ENCODE measurements at places on chromosomes 2 and 18.

GRCh38 chr18:79151191-79151590 lies 82.0 kb downstream of the ATP9B start:
- no peak for DNase-seq

- DNase-seq: no peak
Observed at GRCh38 chr2:122481244-122481622, 725.8 kb downstream of the TSN start.

DNA sequence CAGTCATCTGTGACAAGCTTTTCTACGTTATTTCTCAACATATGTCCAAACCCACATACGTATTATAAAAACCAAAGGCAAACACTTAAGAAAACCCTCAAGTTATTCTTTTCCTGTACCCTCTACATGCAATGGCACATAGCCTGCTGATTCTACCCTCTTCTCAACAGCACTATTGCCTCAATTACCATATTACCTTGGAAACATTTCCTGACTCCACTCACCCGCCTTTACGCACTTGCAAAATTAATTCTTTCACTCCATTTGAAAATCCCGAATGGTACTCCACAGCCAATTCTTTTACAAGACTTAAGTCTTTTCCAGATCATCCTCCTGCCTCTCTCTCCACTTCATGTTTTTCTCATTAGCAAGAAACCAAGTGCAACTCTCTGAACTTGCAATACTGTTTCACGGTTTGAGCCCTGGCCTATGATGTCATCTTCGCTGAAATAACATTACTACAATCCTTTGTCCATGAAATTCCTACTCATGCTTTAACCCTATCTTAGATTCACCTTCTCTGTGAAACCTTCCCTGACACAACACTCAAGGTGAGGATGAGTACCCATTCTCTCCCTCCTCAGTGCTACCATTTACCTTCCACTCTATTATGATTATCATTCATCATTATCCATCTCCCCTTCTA lies 29.0 kb downstream of the SESTD1 start:
- no peak for DNase-seq

GRCh38 chr2:229752970-229753729 lies 38.8 kb upstream of the DNER start:
- DNase-seq: no peak

GRCh38 chr18:45938488-45938935 lies 28.6 kb downstream of the EPG5 start:
- no peak for DNase-seq

GRCh38 chr2:162126111-162126519 lies 25.9 kb downstream of the GCG start:
- no peak for DNase-seq

DNA sequence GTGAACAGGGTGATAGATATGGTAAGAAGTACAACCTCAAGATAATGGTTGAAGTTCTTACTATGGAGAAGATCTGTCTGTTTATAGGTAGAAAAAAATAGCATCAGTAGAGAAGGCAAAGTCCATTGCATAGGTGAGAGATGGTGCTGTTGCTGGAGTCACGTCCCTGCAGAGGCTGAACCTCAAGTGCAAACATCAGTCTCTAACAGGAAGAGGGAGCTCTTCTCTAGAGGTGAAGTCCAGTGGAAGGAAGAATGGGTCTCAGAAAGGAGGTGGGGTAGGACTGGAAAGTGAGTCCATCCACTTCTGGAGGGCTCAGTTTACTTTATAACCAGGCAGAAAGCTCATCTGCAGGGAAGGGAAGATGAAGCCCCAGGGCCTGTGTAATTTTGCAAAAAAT lies 337.7 kb downstream of the MEIS1 start:
- no peak for DNase-seq

DNA sequence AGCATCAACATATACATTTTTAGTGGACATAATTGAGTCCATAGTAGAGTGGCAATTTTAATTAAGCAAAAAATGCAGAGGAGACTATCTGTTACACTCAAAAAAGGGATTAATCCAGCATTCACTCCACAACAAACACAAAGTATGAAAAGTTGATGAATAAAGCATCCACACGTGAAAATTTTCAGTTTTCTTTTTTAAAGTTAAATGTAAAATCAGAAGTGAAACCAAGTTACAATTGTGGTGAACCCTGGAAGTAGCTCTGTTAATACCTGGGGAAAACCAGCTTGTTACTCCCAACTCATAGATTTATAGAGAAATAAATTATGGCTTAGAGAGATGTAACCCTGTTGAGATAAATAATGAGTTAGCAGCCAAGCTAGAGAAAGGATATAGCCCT lies 807.8 kb downstream of the TRIB2 start:
- DNase-seq: no peak

DNA sequence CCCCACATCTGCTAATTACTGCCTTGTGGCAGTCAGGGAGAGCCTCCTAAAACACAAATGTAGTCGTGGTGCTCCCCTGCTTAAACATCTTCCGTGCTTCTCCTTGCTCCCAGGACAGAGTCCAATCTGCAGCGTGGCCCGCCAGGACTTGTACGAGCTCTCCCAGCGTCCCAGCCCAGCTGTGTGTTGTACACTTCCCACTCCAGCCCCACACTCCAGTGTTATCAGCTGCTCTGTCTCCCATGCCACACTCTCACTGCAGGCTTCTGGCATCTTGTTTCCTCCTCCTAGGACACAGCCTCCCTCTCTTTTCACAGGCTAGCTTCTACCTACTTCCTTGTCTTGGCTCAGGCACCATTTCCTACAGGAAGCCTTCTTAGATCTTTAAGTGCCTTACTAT lies 199.4 kb downstream of the ALPK2 start:
- DNase-seq: no peak

DNA sequence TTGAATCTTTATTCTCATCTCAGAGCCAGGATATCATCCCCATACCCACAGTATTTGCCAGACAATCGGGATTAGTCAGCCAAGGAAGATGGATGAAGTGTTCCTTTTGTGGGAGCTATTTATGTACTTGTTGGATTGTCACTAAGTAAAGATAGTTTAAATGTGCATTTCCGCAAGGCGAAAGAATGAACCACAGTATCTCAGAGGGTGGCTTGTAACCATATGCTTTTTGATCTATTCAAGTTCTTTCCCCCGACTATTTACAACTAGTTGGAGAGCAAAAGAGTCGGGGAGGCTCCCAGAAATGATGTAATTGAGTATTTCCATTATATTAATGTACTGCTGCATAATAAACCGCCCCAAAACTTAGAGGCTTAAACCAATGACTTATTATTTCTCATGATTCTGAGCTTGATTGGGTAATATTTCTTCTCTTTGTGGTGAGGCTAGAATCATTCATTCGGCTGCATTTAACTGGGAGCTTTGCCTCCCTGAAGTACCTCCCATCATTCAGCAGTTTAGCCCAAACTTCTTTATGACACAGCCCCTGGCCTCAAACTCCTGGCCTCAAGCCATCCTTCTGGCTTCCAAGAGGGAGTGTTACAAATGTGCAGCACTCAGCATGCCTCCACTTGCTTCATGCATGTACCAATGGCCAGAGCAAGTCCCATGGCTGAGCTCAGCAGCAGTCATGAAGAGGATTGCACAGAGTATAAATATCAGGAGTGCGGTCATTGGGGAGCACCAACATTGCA lies 423.7 kb downstream of the METTL4 start:
- no peak for DNase-seq

DNA sequence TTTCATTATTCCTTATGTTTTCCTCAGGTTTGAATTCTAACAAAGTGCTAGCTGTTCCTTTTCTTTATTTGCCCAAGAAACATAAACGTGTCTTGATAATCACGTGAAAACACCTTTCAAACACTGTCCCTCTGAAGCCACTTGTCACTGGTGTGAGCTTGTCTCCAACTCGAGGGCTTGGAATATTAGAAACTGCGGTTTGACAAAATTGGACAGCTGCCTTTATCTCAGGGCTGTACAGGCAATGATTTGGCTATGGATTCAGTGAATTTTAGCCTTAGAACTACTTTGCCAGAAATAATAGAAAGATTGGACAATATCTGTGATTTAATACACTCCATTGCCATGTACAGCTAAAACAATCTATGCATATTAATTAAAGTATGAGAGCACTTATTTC lies 763.0 kb upstream of the ACVR2A start:
- DNase-seq: no peak

GRCh38 chr2:105425936-105426625 lies 27.2 kb upstream of the FHL2 start:
- DNase-seq: no peak

DNA sequence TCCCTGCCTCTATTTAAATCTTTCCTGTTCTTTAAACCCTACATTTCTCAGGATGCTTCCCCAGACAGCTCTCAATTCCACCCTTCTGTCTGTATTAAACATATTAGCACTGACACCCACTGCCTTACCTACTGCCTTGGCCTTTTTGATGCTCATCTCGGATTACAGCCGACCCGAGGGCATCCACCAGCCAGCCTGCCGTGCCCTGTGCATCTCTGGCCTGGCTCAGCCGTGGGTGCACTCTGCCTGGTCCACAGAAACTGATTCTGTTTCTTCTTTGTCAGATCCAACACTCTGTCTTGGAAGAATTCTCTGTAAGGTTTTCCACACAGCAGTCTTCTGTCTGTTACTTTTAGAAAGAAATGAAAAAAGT lies 27.2 kb downstream of the TANC1 start:
- DNase-seq: no peak

DNA sequence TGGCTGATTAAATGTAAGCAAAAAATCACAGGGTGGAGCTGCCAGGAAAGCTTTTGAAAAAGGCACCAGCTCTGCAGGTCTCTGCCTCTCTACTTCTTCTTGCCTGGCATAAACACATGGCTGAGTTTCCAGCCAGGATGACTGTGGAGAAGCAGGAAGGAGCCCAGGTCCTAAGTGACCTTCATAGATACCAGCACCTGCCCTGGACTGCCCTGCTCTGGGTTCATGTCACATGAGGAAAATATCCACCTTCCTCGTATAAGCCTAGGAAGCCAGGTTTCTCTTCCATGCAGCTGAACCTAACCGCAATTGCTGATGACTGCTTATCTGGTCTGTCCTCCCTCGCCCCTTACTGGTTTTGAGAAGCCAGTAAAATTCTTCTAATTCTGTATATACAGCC lies 47.8 kb upstream of the CREB1 start:
- no peak for DNase-seq

GRCh38 chr2:200588076-200588678 lies 2.4 kb downstream of the AOX1 start:
- DNase-seq: no peak

DNA sequence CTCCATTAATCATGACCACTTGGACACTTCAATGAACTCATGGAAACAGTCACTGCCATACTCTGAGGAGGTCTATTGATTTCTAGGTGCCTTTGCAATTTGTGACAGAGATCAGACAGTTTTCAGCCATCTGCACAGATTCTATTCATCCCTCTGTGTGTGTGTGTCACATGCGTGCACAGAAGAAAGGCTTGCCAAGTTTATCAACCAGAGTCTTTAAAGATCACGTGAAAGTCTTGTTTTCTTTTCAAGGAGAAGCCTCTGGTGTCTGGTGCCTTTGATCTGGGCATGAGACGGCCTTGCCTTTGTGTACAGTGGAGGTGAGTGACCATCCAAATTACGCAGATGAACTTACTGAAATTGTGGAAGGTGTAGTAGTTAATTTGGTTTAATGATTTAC lies 164.2 kb downstream of the VAPA start:
- no peak for DNase-seq

DNA sequence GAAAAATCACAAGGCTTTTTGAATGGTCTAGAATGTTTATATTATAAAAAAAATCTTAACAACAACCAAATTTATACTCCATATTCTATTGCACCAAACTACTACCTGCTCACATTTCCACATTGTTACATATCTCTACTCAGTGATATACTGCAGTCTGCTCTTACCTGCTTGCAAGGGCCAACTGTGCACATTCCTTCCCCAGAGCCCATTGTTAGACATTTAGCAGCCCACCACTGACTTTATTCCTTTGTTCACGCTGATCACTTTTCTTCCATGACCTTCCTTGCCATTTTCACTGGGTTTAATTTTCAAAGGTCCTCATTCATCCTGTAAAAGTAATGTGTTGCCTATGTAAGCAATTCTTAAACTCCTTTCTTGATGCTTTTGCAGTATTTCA lies 109.7 kb upstream of the KCNJ3 start:
- DNase-seq: no peak

DNA sequence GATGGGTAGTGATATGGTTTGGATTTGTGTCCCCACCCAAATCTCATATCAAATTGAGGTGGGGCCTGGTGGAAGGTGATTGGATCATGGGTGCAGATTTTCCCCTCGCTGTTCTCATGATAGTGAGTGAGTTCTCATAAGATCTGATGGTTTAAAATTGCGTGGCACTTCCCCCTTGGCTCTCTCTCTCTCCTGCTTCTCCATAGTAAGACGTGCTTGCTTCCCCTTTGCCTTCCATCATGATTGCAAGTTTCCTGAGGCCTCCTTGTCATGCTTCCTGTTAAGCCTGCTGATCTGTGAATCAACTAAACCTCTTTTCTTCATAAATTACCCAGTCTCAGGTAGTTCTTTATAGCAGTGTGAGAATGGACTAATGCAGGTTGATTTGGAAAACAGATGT lies 223.2 kb upstream of the APCDD1 start:
- no peak for DNase-seq

GRCh38 chr2:47525167-47525566 lies 122.2 kb downstream of the MSH2 start:
- no peak for DNase-seq

All from stimulated activated CD4-positive, alpha-beta T cell treated with anti-CD3 and anti-CD28 coated beads, Interleukin-4, amount 100 ng/mL, for 4 hours (primary cell).